ENCODE measurements at places on chromosomes 16 and 17.

DNA sequence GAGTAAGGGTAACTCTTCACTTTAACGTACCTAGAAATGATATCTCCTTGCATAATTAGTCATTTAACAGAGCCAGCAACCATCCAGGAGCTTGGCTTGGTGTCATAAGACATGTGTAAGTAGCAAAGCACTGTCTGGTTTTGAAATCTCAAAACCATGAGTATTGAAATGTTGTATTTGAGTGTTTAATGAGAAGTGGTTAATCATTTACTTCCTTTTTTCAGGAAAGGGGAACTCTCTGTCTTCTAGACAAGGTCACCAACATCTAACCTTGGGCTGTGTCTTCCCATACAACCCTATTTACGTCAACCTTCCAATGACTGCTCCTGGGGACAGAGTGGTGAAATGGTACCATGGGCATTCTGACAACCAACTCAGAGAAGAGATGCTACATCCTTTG, 27.1 kb downstream of the PMP22 start:
- no peak for DNase-seq

DNA sequence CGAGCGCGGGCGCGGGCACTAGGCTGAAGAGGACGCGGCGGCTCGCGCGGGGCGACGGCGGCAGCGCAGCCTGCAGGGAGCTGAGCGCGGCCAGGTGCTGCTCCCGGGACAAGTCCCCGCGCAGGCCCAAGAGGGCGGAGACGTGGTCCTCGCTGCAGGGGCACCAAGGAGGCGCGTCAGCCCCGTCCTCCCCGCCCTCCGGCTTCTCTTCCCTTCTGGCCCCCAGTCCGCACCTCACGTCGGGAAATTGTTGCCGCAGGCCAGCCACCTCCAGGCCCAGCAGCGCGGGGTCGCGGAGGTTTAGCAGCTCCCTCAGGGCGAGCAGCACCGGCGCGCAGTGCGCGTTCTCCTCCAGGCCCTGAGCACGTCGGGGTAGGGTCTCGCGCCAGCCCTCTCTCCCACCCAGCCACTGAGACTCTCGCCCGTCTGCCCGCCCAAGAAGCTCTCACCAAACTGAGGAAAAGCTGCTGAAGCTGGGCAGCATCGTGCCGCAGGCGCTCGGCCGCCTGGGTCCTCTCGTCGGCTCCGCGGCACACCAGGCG, 761 bp upstream of the MATCAP1 start:
- peak; percentile 33 for DNase-seq

DNA sequence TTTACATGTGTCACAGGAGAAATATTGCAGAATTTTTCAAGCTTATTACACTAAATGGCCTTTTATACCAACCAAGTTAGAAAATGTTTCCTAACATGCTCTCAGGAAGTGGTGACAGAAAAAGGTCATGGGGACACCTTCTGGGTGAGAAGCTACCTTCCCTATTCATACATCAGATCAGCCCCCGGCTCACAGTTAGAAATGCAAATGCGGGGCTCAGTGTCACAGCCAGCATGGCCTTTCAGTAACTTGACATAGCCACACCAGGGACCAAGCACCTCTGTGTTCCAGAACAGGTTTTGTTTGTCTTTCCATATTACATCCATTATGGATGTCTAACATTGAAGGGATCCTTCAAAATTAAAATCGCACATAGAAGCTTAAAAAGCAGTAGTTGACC, 59.5 kb downstream of the CHD9NB start:
- no peak for DNase-seq

- no peak for DNase-seq
Measured at GRCh38 chr17:44353672-44354331, 8.7 kb downstream of the GRN start.

- peak; percentile 60 for DNase-seq
Measured at GRCh38 chr17:28335959-28336871, 654 bp downstream of the TNFAIP1 start.

- DNase-seq, result no peak
Measured at GRCh38 chr17:63279498-63280230, 166.4 kb downstream of the CYB561 start.

DNA sequence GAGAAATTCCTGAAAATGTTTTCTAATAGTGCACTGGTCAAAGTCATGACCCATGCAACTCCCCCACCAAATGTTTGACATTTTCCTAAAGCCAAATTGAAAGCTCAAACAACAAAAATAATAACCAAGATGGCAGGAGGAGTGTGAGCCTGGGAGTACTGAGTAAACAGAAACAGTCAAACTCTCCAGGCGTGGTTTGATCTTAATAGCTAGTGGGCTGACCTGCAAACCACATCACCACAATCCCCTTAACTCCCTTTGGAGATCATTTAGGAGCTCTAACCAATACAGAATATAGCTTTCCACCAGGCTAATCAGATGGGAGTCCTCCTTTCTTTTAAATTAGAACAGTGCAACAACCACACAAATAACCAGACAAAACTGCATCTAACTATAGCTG, 19.2 kb upstream of the MEIOC start:
- DNase-seq, result no peak

- no peak for DNase-seq
Measured at GRCh38 chr16:65537336-65537735, 415.5 kb upstream of the CDH11 start.

GRCh38 chr17:35809855-35810461, 674 bp downstream of the TAF15 start:
- no peak for DNase-seq

- DNase-seq, result no peak
Measured at GRCh38 chr16:87457709-87458423, 35.0 kb downstream of the ZCCHC14 start.

DNA sequence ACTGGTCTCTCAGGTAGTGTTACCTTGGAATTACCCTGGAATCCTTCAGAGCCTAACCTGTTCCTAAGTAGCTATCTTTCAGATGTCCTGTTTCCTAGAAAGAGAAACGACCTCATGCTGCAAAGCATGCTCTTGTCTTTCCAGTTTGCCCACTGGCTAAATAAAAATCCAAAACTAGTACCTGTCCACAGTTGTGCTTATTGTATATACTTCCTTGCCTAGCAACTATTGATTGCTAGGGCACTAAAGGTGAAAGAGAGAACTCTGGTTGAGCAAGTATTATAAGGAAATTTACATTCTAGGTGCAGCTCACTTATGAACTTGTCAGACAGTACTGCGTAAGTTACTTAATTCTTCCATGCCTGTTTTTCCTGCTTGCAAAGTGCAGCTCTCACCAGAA, 38.5 kb downstream of the LIG3 start:
- no peak for DNase-seq

GRCh38 chr16:27426423-27427408, 24.7 kb downstream of the IL21R start:
- DNase-seq, result no peak

GRCh38 chr17:34406226-34406625, 43.2 kb upstream of the CCL1 start:
- no peak for DNase-seq

DNA sequence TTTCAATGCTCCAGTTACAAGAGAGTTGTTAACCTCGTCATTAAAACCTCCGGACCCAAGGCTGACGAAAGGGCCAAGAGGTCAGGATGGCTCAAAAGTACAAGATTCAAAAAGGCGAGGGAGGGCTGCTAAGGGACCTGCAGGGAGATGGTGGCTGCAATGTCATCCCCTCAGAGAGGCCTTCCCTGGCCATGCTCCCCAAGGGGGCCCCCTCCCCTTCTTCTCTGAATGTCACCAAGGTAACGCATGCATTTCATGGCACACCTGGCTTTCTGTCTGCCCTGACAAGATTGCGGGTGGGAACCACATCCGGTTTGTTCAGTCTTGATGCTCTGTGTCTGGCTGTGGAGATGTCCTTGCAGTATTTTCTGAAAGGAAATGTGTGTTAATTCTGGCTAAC, 89.9 kb downstream of the C16orf78 start:
- no peak for DNase-seq

DNA sequence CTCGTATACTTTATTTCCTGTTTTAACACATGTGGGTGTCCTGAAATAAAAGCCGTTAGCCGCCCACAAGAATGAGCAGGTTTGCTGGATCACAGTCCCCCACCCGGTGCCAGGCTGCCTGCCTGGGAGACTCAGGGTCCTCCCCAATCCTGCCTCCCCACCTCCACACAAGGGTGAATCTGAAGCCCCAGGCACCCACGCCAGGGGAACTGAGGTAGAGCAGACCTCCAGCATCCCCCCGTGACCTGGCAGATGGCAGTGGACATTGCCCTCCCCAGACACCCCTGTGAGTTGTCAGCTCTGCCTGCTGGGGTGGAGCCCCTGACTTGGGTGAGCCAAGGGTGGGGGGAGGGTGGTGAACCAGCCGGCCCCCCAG, 114.8 kb downstream of the METRNL start:
- no peak for DNase-seq

DNA sequence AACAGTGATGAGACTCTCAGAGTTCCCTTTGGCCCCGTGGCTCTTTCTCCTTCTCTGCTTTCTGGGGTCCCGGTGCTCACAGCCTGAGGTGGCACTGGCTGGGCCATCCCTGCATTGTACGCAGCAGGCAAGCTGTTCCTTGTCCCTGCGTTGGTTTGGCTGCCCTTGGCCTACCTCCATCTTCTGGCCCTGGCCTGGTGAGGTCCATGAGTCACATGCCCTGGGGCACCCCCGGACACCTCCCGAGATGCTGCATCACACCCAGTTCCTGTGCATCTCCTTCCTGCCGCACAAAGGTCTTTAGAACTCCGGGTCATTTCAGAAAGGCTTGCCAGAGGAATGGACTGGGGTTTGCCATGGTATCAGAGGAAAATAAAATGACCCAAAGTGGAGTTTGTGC, 9.5 kb downstream of the SULT1A2 start:
- DNase-seq, result no peak

GRCh38 chr17:79722787-79723186, 8.0 kb upstream of the ENPP7 start:
- no peak for DNase-seq

DNA sequence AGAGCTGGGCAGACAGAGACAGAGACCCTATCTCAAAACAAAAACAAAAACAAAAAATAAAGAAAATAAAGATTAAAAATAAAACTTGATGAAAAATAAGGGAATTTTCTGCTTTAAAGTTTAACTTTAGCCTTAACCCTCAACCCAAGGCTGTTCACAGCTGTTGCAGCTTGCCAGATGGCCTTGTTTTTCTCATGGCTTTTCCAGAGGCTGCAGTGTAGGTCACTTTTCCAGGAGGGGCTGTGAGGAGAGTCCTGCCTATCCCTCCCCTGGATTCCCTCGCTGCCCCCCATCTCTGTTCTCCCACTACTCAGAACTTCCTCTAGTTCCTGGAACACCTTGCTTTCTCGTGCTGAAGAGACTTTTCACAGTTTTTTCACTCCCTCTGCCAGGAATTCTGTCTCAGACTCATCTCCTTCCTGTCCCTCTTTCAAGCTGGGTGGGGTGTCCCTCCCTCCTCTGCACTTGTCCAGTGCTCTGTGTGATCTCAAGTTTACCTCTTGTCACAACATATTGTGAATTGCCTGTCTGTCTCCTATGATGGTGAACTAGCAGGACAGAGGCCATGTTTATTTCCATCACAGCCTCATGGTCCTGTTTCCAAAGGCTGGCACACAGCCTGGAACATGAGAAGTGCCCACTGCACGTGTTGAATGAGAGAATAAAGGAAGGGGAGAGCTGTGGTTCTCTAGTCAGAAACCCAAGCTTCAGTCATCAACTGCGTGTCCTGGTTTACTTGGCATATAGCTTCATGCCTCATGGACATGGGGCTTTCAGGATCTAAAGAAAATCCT, 69.9 kb upstream of the MSI2 start:
- no peak for DNase-seq

- DNase-seq, result no peak
Measured at GRCh38 chr17:46163316-46163715, 29.9 kb downstream of the KANSL1 start.
